Endothelial cell of umbilical vein (primary cell): ENCODE measurements at places on chromosomes 3 and 15. TPM values are rescaled to one million over a fixed set of nuclear protein-coding genes. Genes with fewer than 3 reads are reported as not detected.

The EXD1 gene
- not detected in 2 replicates for total RNA-seq

DNA sequence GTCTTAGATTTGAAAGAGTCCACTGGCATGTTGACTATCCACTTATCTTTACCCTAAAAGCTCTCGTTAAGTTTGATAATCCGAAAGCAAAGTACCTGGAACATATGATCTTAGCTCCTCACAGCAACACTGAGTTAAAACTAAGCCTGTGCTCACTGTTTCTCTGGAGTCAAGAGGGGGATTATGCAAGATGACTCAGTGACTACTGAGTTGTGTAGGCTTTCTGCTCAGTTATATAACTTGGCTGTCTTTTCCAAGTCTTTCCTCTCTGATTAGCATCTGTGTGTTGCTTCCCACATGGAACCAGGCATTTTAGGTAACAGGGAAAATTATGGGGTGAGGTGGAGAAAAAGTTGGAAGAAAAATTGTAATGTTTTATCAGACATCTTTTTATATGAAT is 31.2 kb upstream of the MYO5C start:
- DNase-seq: no peak

The ARID3B gene
- 9.5 and 10.0 TPM in 2 replicates for total RNA-seq

- DNase-seq: no peak
These were observed 24.7 kb downstream of the TRIM71 start for GRCh38 chr3:32842531-32842931.

DNA sequence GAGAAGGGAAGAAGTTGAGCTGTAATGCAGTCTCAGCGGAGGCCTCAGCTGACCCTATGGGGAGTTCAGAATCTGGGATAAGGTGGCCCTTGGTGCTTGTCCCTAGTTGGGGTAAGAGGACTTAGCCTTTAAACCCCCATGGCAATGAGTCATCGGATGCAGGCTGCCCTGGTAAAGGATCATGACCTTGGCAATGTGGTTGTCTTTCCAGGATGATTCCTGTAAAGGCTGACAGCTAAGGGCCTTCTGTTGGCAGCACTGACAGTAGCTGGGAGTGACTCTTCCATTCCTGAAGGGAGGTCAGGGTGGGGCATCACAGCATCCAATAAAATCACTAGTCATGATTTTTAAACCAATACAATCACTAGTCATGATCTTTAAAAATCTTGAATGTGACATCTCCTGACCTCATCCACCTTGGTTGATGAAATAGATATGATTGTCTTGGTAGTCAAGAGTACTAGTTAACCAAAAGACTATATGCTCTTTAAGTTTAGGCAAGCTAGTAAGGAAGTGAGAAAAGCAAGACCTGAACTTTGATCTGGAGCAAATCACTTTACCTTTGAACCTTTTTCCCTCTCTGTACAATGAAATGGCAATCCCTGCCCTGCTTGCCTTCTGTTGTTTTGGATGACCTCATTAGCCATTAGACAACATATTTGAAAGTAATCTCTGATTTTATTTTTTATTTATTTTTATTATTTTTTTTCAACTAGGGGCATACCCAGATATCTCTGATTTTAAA is 71.3 kb upstream of the CACNA1D start:
- no peak for DNase-seq

- DNase-seq: no peak
These were observed 32.6 kb downstream of the TOPBP1 start for GRCh38 chr3:133629146-133629545.

GRCh38 chr15:72964135-72964534 is 88.1 kb upstream of the NEO1 start:
- no peak for DNase-seq

DNA sequence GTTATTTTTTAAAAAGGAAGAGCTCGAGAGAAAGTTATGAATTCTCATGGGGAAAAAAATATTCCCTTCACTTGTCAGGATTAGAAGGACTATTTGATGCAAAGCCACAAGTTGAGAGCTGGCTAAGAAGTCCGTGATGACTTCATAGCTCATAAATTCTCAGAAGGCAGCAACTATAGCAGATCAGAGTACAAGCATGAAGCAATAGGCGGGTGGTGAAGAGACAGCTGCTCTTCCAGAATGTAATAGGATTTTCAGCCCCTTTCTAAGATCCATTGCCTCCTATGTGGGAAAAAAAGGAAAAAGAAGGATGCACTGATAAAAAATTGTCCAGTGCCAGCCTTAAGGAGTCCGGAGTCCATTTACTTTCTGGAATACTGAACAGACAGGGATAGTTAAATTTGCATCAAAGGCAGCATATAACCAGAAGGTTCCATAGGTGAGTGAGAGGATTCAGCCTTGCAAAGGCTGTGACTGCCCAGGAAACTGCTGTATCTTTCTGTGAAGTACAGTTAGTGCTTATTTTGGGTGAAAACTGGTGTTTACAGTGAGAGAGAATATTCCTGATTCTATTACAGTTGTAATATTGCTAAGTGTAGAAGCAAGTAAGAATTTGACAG is 929.5 kb upstream of the ALCAM start:
- DNase-seq: no peak

- peak; percentile 49 for DNase-seq
These were observed 22.7 kb downstream of the CORO2B start for GRCh38 chr15:68601206-68602197.

The PLSCR4 gene
- 81.5 and 91.8 TPM in 2 replicates for total RNA-seq

The DTX3L gene
- total RNA-seq: 13.8 and 20.5 TPM in 2 replicates

DNA sequence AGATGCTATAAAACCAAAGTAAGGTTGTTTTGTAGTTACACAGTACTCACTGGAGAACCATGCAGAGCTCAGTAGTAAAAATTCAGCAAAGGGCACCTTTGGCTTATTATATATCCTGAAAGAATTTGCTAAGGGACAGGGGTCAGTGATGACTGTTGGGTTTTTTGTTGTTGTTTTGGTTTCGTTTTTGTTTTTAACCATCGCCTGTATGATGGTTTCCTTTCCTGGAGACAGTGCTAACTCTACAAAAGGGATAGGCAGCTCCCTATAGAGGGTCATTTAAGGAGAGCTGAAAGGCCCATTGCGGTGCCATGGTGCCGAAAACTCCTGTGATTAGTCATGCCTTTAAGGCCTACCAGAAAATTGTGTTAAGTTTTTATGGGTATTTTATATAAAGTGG is 118.2 kb upstream of the GOLIM4 start:
- no peak for DNase-seq

The KBTBD13 gene
- not detected in 2 replicates for total RNA-seq

The FGF12 gene
- total RNA-seq: 1.1 and 2.5 TPM in 2 replicates

DNA sequence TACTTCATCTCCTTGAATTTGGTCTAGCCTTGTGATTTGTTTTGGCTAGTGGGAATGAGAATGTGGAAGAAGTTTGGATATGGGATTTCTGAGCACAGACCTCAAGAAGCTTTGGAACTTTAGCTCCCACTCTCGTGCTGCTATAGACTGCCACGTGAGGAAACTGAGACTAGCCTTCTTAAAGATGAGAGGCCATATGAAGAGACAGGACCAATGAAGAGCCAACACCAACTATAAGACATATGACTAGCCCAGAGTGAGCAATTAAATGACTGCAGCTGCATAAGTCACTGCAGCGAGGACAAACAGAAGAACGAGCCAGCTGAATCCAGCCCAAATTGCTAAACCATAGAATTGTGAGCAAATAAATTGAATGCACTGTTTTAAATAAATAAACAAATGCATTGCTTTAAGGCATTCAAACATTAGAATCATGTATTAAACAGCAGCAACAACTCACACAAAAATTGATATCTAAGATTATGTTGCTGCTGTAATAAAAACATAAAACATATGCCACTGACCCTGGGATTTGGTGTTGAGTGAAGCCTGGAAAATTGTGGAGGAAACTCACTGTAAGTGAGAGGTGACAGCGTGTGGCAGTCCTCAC is 15.7 kb upstream of the CNTN4 start:
- DNase-seq: no peak

The GOLGA6D gene
- total RNA-seq: not detected in 2 replicates

GRCh38 chr3:123819949-123820348 is 64.2 kb downstream of the MYLK start:
- DNase-seq: no peak

DNA sequence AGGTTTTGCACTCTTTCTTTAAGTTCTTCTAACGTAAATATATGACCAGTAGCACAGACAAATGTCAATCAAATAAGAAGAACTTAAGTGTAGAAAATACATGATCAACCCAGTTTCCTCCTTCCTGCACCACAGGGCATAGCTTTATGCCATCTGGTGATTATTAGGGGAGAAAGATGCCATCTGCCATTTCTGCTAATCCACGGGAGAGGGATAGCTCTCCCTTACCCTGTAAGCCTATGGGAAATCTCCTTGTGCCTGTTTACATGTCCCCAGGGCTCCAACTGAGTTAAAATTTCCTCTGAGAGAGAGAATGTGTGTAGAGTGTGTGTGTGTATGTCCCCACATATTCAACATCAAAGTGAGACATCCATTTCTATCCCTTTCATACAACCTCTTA is 135.9 kb downstream of the RSL24D1 start:
- DNase-seq: no peak

DNA sequence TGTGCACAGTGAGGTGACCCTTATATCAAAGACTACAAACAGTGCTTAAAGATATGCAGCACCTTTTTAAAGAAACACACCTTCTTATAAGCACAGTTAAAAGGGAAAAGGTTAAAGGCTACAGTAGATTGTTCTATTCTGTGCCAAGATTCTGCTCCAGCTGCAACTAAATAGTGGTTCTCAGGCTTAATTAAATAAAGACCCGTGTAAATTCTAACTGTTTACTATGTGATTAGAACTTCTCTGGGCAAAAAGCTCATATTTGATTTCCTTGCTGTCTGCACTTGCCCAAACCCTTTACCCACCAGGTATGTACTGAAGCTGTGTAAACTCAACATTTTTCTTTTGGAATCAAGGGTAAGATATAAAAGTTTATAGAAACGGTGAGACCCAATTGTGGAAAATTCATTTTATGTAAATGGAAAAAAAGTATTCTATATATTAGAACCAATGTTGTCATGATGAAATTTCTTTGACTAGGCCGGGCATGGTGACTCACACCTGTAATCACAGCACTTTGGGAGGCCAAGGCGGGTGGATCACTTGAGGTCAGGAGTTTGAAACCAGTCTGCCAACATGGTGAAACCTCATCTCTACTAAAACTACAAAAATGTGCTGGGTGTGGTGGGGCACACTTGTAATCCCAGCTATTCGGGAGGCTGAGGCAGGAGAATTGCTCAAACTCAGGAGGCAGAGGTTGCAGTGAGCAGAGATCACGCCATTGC is 230.6 kb downstream of the MECOM start:
- peak; percentile 31 for DNase-seq

The WDR72 gene
- total RNA-seq: not detected in 2 replicates

DNA sequence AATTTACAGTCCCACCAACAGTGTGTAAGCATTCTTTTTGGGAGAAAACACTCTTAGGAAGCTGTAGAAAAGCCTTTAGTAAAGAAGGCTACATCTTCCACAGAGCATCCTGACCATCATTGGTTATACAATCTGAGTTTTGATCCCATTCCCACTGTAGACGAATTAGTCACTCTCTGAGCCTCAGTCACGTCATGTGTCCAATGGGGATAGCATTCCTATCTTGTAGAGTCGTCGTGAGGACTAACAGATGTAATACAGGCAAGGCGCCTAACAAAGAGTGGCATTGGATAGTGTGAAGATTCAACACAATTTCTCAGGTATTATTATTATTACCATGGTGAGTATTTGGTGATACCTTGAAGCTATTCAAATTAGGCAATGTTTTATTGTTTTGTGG is 44.0 kb upstream of the ALDH1A3 start:
- no peak for DNase-seq

The SKOR1 gene
- 0.09 and 0.15 TPM in 2 replicates for total RNA-seq

DNA sequence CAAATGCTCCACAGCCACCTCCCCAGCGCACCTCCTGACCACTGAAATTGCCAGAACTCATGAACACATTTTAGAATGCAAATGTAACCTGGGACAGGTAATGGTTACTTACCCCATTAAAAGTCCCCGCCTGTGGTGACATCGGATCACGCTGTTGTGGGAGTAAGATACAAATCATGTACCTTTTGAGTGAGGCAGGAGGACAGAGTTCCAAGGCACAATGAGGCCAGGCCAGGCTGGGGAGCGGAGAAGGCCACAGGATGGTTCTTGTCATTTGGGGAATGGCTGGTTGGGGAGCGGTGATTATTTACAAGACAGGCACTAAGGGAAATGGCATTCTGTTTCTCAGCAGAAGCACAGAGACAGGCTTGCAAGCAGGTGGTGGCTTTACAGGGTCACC is 490.0 kb downstream of the EDEM1 start:
- no peak for DNase-seq

The MEX3B gene
- 18.2 and 22.6 TPM in 2 replicates for total RNA-seq

The GOLGA6A gene
- not detected in 2 replicates for total RNA-seq

- peak; percentile 9 for DNase-seq
These were observed 35.0 kb upstream of the CAPN3 start for GRCh38 chr15:42324308-42324707.

GRCh38 chr15:70518201-70519003 is 245.0 kb downstream of the UACA start:
- DNase-seq: no peak

- DNase-seq: no peak
These were observed 5.7 kb downstream of the ALAS1 start for GRCh38 chr3:52203701-52204100.

DNA sequence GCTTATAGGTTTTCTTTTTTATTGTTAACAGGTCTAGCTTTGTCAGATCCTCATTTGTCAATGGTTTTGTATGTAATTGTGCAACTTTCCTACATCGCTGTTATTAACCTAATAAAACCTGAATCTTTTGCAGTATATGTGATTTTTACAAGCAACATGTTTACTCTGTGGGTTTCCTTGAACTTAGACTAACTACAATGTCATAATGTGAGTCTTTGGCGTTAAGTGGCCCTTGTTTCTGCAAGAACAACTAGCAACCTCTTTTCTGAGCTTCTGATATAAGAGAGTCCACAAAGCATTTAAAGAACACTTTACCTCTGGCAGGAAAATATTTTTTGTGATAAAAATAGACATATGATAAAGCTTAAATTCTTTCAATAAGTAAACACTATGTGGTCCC is 230.3 kb upstream of the CFAP20DC start:
- DNase-seq: no peak

GRCh38 chr15:71891026-71891425 is 80.7 kb downstream of the NR2E3 start:
- DNase-seq: no peak

The SLC22A14 gene
- total RNA-seq: not detected in 2 replicates

- DNase-seq: no peak
These were observed 240.5 kb upstream of the CFAP20DC start for GRCh38 chr3:59290358-59290757.

GRCh38 chr3:161607056-161607455 is 110.4 kb downstream of the OTOL1 start:
- no peak for DNase-seq

The FAM107A gene
- 8.2 and 10.7 TPM in 2 replicates for total RNA-seq

GRCh38 chr3:194785315-194785714 is 99.6 kb downstream of the FAM43A start:
- peak; percentile 32 for DNase-seq

The AMIGO3 gene
- 0.21 TPM in 1 of 2 replicates, not detected in the other for total RNA-seq

GRCh38 chr3:44114142-44114541 is 127.5 kb upstream of the TOPAZ1 start:
- DNase-seq: peak; percentile 34

DNA sequence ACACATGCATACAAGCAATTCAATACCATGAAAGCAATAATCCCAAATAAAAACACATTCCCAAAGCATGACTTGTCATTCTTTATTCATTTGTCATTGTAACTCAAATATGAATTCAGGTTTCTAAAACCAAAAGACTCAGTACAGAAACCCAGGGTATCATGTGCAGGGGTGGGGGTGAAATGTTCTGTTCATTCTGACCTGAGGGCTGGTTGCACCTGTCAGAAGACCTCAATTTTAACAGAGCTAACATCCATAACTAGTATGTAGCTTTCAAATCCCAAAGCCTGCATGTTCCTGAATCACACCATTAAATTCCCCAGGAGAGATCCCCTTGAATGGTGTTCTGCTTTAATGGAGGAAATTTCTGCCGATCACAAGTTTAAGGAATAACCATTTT is 738.7 kb downstream of the MCTP2 start:
- no peak for DNase-seq
